A673 (cell line): ENCODE measurements at places on chromosomes 2 and 18. TPM values are rescaled to one million over a fixed set of nuclear protein-coding genes. Genes with fewer than 3 reads are reported as not detected.

- DNase-seq: no peak
Measured at GRCh38 chr18:55416791-55417190, 171.2 kb downstream of the TCF4 start.

- no peak for DNase-seq
Measured at GRCh38 chr2:198055716-198056115, 251.3 kb downstream of the PLCL1 start.

- DNase-seq: peak; percentile 42
Measured at GRCh38 chr2:101036562-101036961, 34.5 kb downstream of the RPL31 start.

The ALPI gene
- not detected in 2 replicates for total RNA-seq

The MAPK4 gene
- total RNA-seq: 0.62 and 0.63 TPM in 2 replicates

The GEN1 gene
- total RNA-seq: 33.6 and 36.0 TPM in 2 replicates
